ENCODE measurements at places on chromosomes 5 and 9.

GRCh38 chr5:30626557-30626956 lies 566.9 kb upstream of the CDH6 start:
- DNase-seq: no peak

DNA sequence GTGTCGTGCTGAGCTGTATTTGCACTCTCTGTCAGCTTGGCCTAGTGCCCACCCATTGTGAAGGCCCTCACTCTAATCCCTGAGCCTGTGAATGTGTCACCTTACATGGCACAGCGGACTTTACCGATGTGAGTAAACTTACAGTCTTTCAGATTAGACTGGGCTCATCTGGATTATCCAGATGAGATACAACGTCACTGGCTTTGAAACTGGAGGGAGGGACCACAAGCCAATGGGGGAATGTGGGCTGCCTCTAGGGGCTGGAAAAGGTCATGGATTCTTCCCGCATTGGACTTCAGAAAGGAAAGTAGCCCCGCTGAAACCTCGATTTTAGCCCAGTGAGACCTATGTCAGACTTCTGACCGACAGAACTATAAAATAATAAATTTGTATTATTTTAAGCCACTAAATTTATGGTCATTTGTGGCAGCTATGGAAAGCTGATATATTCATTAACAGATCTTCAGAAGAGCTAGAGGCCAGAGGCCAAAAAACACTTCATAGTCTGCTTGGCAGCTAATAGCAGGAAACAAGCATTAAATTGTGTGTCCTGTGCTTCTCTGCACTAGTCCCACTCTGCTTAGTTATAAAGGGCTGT lies 139.0 kb upstream of the GAS1 start:
- DNase-seq: no peak

DNA sequence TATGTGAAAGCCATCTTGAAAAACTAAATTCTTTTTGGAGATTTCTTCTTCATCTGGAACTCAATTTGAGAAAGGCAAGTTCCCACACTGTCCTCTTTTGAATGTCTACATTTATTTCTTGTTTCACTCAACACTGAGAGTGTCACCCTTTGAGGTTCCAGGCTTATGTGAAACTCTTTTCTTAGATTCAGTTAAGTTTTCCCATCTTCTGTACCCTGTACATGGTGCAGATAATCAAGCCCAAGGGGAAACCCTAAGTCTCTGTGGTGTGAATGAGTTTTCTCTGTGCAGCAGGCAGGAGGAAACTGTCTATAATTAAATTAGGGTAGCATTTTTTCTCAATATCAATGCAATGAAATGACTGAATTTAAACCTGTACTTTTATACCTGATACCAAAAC lies 72.3 kb upstream of the PRLR start:
- DNase-seq: no peak

DNA sequence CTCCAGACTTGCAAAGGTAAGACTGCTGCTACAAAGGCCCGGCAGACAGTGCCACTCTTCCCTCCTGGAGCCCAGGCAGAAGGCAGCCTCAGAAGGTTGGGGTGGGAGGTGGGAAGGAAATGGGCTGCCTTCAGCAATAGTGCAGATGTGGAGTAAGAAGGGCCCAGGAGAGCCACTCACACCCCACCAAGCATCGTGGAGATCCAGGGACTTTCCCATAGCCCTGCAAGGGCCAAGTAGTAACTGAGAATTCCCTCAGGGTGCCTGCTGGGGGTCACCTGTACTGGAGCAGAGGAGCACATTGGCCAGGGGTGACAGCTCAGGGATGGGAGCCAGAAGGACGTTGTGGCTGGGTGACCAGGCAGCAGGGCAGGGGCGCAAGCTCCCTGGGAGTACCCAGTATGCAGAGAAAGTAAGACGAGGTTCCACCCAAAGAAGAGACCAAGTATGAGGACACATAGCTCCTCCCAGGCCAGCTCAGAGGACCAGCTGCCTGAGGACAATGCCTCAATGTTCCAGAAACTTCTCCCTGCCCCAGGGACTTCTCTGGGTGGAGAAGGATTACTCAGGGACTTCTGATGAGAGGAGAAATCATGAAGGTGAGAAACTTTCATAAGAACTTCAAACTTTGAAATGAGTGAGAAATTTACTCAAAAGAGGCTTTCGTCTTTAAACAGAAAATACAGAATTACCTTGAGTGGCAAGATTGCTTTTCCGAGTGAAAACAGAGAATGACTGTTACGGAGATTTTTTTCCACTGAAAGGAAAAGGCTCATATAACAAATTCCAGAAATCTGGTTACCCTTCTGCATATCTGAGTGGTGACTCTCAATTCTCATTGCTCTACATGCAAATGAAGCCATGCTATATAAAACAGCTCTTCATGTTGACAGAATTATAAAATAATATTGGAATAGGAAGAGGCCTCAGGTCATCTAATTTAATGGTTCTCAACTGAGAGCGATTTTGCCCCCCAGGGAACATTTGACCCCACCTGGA lies 87.9 kb upstream of the TRIO start:
- no peak for DNase-seq

DNA sequence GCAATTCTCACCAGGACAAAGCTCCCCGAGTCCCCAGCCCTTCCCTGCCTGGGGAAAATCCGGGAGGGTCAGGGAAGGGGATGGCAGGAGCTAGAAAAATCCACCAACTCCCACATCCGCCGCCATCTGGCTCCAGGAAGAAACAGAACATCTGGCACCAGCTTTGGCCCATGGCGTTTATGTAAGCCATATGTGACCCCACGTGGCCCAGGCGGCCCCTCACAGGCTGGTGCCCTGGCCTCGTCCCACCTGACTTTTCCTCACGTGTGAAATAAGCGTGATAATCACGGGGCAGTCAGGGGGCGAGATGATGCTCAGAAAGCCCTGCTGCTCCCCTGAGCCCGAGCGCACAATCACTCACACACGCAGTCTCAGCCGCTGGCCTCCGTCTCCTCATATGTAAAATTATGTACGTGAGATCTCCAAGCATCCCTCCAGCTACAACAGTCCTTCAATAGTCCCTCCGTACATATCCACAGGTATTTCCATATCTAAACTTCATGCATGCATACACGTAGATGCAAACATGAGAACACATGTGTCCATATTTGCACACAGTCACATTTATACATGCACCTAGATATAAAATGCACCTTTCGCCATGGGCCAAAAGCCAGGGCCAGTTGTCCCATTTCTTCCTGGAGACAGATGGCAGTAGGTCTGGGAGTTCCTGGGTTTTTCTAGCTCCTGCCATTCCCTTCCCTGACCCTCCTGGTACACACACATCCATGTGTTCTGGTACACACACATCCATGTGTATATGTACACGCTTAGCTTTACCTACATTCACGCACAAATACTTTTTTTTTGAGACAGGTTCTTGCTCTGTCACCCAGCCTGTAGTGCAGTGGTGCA lies 28.9 kb downstream of the PLPP7 start:
- no peak for DNase-seq

DNA sequence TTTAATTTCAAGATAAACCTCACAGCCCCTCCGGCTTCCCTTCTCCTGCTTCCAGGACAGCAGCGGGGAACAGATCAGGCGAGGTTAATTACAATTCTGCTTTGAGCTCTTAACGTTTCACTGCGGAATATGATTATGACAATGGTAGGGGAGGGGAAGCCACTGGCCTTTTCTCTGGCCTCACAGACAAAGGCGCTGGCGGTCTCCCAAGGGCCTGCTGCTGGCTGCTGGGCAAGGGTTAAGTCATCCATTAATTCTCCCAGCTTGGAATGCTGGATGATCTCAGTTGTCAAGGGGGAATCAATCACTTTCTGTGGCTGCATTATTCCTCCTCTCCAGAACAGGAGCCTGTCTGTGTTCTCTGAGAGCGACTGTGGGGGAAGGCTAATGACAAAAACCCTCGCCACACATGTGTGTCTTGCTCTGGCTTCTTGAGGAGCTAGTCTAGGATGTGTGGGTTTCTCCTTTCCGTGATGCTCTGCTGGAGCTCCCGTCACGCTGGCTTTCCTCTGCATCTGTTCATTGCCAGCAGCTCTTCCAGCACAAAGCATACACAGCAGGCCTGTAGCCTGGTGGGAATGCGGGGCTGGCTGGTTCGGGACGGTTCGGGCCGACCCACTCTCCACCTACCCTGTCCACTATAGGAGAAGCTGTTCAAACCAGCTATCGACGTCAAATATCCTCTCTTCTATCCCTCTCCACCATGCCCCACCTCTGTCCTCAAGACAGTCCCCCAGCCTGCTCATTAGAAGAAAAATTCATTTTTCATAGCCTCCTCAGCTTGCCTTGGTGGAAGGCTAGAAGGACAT lies 82.8 kb downstream of the DCP2 start:
- no peak for DNase-seq

GRCh38 chr5:107043665-107044064 lies 627.1 kb downstream of the EFNA5 start:
- DNase-seq: no peak

- no peak for DNase-seq
Observed at GRCh38 chr5:109605207-109605730, 84.5 kb upstream of the MAN2A1 start.

- no peak for DNase-seq
Observed at GRCh38 chr5:13553896-13554295, 390.6 kb downstream of the DNAH5 start.

DNA sequence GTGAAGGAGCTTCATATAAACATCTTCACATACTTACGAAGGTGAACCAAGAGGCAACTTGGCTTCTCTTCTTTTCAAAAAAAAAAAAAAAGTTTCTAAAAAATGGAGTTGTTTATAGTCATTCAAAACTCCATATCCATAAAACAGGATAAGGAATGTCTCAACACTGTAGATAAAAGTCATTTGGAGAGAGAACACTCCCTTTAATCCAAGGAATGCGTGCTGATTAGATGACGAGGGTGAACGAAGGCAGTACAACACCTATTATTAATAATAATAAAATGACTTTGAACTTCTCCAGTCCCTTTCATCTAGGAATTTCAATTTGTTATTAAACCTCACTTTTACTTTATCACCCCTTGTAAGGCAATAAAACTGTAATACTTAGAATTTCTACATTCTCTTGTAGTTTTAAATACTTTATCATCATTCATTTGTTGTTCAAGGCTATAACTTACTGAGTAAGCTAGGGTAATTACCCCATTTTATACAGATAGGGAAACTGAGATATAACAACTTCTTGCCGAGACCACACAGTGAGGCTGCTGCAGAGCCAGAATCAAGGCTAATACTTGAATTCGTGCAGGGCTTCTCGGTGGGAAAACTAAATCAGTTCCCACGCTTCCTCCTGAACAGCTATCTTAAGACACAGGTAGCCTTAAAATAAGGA lies 377.1 kb downstream of the EFNA5 start:
- no peak for DNase-seq

GRCh38 chr9:91884153-91884552 lies 65.9 kb downstream of the ROR2 start:
- no peak for DNase-seq

DNA sequence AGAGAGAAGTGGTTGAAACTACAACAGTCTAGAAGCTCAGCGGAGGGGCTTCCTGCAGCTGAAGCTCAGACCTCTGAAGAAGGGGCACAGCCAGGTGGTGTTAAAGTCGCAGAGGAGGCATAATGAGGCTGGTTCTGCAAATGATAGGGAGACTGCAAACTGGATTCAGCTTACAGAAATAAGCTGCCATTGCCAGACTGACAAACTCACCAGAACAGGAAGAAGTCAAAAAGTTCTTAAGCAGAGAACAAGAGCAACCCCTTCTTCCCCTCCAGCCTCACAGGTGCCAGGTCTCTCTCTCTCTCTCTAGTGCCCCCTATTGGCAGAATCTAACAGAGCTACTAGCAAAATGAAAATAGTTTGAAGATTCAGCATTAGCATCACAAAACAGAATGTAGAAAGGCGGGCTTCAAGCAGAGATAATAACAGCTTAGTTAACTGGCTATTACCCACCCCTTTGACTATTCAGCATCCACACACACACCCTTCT lies 76.7 kb downstream of the GRAMD2B start:
- no peak for DNase-seq

DNA sequence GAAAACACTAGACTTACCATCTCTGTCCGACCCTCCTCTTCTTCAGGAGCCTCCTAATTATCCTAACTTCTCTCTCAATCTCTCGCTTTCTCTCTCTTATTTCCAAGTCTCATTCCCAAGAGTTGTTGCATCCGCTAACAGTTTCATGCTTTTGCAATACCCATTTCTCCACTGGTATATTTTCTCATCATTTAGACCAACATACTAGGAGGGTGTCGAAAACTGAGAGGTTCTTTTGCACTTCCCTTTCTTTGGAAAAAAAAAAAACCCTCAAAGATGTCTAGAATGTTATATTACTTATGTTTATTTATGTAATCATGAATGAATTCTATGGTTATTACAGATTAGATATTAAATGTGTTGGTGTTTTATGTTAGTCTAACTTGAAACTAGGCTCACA lies 35.9 kb downstream of the SPZ1 start:
- DNase-seq: no peak

DNA sequence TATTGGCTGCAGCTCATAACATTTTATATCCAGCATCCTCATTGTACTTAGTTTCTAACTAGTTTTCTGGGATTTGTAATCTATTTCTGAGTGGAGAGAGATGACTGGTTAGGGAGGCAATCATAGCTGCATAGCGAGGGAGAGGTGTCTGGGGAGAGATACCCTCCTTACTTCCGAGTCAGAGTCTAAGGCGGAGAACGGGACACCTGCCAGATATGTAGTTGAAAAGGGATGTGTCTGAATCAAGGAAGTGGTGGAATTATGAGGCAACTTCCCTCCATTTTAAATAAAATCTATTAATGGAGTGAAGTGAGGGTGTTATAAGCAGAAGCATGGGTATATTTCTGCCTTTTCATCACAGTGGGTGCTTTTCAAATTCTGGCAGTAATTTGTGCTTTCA lies 126.5 kb downstream of the MAST4 start:
- DNase-seq: no peak

GRCh38 chr5:77971776-77972468 lies 195.8 kb upstream of the TBCA start:
- no peak for DNase-seq

GRCh38 chr5:95615164-95615467 lies 4.8 kb upstream of the GPR150 start:
- DNase-seq: no peak

- no peak for DNase-seq
Observed at GRCh38 chr5:82439750-82440445, 161.7 kb upstream of the RPS23 start.
